ENCODE measurements at places on chromosomes 1 and 21.

DNA sequence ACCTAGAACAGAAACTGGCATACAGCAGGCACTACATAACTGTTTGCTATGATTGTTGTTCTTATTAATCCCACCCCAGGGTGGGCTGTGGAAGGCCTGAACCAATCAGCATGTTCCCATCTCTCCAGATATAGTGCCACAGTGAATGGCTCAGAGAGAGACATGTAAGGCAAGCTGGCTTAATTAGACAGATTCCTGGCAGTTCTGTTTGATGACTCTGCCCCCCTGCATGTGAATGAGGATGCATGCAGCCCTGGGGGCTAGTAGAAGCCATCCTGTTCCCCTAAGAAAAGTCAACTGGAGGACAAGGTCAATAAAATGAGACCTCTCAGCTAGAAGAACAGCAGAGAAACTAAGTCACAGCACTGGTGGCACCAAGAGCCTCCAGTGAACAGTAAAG is 130.3 kb downstream of the GLIS1 start:
- no peak for DNase-seq

GRCh38 chr1:109980324-109981003 is 4.1 kb upstream of the AHCYL1 start:
- no peak for DNase-seq

DNA sequence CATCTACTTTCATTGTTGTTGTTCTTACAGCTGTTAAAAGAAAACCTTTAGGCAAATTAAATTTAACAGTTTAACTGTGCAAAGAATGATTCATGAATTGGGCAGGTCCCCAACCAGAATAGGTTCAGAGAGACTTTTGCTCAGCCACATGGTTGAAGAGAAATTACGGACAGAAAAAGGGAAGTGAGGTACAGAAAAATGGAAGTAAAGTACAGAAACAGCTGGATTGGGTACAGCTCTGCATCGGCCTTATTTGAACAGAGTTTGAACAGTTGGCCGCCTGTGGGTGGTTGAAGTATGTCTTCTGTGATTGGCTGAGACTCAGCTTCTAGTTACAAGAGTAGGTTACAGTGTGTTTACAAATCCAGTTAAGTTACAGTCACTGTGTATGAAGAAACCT is 210.1 kb downstream of the FGGY start:
- DNase-seq, result peak; percentile 41

DNA sequence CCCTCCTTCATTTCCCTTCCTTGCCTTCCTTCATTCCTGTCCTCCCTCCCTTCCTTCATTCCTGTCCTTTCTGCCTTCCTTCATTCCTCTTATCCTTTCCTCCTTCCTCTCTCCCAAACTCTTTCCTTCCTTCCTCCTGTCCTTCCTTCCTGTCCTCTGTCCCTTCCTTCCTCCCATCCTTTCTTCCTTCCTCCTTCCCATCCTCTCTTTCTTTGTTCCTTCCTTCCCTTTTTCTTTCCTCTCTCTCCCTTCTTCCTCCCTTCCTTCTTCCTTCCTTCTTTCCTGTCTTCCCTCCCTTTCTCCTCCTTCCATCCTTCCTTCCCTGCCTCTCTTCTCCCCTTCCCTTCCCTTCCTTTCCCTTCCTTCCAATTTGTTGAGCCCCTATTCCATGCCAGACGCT is 15.8 kb upstream of the JUN start:
- DNase-seq, result no peak

GRCh38 chr1:2543543-2544092 is 12.6 kb upstream of the TNFRSF14 start:
- DNase-seq, result peak; percentile 50
